ENCODE measurements at places on chromosomes 6 and 20.

DNA sequence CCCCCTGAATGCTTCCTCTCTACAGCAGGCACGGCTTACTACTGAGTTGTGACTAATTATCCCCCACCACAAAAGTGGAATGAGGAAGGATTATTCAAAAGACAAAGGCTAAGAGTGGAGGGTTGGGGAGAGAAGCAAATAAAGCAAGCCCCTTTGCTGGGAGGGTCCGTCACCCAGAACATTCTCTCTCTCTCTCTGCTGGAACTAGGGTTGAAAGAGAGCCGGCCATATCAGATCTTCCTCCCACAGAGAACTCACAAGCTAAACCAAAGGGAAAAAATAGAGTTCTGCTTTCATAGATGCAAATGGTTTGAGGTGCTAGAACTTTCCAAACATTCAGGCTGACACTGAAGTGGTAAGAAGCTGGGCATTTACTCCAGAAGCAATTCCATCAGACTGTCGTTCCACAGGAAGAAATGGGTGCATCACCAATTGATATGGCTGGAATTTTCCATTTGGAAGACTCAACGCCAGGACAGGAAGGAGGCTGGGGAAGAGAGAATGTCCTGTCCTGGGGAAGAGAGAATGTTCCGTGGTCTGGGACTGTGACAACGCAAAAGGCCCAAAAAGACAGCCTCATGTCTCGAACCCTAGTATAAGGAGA, 7.9 kb downstream of the ZMYND8 start:
- DNase-seq: no peak

GRCh38 chr6:44234101-44235025, 11.0 kb downstream of the SLC29A1 start:
- peak; percentile 49 for DNase-seq

- no peak for DNase-seq
Measured at GRCh38 chr6:123089226-123089625, 93.2 kb downstream of the CLVS2 start.

DNA sequence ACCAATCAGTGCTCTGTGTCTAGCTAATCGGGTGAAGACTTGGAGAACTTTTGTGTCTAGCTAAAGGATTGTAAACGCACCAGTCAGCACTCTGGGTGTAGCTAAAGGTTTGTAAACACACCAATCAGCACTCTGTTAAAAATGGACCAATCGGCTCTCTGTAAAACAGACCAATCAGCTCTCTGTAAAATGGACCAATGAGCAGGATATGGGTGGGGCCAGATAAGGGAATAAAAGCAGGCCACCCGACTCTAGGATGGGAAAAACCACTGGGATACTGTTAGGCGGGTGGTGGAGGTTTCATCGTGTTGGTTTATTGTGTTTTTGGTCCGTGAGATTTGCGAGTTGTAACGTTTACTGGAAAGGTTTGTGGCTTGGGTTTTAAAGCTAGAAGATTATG, 25.5 kb upstream of the GFOD1 start:
- no peak for DNase-seq

DNA sequence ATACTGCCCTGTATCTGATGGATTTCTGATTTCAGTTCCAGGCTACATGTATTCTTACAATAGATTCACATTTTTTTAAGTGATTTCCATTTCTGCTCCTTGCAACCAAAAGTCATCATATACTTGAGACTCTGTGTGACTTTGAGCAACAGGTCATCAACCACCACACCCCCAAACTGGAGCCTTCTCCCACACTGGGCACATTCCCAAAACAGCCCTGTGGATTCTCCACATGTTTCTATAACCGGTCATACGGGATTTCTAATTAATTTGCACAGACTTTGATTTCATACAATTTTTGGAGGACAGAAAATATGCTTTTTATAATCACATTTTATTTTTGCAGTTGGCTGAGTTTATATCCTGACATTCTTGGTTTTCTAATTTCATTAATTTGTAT, 317.2 kb upstream of the ID4 start:
- DNase-seq: no peak

DNA sequence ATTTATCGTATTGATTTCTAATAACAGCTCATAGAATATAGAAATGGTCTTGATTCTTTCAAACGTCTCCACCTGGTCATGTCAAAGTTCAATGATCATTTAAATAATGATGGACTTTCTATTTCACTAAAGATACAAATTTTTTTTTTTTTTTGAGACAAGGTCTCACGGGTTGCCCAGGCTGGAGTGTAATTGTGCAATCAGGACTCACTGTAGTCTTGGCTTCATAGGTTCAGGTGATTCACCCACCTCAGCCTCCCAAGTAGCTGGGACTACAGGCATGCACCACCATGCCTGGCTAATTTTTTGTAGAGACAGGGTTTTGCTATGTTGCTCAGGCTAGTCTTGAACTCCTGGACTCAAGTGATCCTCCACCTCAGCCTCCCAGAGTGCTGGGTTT, 25.2 kb downstream of the KLHL31 start:
- DNase-seq: no peak

DNA sequence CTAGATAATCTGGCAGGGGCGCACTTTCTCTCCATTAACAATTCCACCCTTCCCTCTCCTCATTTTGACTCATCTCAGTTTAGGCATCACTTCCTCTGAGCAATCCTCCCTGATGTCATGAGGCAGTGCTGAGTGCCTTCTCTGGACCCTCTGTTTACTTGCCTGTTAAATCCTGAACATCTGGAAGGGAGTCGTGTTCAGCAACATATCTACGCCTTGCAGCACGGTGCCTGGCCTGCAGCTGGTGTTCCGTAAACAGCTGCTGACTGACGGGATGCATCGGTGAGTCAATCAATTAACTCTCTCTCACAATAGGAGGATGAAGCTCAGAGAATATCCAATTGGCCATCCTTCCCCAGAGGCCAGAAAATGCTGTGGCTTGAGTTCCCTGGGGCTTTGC, 613.5 kb downstream of the PTPRT start:
- no peak for DNase-seq

GRCh38 chr6:113487489-113488058, 369.6 kb upstream of the MARCKS start:
- DNase-seq: no peak

DNA sequence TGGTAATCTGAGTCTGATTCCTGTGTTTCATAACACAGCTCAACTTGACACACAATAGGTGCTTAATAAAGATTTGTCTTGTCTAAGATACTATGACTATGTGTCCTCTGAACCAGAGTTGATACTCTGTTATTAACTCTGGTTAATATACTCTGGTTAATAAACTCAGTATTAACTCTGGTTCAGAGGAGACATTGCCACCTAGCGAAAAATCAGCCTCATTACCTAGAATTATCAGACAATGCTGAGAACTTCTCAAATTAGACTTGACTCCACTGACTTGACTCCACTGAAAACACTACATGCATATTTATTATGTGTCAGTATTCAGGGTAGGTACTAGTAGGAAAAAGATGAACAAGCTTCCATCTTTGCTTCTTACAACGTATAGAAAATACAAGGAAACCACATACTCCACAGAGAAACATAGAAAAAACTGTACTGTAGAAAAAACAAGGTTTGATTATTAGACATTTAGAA, 73.9 kb downstream of the AHI1 start:
- peak; percentile 19 for DNase-seq

DNA sequence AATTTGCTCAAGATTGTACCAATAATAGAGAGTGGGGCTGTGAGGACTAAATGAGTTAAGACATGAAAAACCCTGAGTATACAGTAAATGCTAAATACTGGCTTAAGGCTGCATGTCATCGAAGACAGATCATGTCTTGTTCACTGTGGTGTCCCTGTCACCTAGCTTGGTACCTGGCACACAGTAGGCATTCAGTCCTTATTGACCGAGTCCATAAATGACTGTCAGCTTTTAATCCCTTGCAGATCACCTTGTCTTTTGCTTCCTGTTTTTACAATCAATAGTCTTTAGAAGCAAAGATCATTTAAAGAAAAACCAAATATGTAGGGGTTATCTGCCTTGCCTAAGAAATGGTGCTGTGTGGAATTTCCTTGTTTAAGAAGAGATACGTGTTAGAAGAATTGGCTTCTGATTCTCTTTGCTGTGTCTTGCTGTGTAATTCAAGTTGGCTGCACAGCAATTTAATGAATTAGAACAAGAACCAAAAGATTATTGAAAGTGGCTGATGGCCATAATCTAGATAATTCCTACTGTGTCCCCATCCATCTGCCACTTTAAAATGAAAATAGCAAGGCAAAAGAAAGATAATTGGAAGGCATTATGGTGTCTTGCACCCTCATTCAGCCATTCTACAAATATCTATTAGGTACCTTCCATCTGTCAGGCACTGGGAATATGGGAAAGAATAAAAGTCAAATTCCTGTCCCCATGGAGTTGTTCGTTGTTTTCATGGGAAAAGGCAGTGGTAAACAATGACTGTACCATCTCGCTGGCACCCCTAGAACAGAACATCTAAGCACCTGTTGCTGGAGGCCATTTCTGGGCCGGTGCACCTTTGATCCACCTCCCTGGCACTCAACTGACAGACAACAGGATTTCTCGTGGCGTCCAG, 12.4 kb upstream of the MAPK13 start:
- DNase-seq: no peak

- no peak for DNase-seq
Measured at GRCh38 chr20:48544402-48545339, 283.1 kb downstream of the PREX1 start.

Data from fibroblast of skin of left quadriceps (primary cell).